ENCODE measurements at places on chromosomes 1 and 21.

- DNase-seq = no peak
Measured at GRCh38 chr21:40923407-40923806, 76.4 kb upstream of the DSCAM start.

DNA sequence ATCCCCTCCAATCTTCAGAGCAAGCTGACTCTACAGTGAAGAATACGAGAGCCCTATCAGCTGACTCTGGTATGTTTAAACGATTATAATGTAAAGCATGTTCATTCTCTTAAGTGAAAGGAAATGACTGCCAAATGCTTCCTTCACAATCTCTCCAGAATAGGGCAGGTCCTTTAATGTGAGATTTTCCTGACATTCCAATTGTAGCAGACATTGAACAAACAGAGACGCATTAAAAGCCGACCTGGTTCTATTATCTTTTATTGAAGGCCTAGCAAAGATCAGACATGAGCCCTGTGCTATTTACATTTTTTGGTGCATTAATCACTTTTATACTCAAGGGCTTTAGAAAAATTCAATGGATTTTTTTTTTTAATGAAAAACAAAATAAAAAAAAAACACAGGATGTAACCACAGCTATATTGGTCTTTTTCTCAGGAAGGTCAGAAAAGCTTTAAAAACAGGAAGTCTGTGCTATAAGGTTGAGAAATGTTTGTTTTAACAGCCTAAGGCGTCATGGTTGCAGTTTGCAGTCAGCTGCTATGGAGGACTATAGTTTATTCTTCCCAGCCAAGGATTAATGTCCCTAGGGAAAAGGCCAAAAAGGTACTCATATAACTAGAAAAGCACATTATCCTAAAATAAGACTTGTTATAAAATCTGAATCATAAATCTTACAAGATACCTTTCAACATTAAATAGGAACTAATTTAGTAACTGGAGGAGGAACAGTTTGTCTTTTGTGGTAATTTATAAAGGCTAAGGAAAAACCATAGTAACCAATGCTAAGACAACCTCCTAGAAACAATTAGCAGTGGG, 104.8 kb downstream of the RERE start:
- DNase-seq = peak; percentile 80

- DNase-seq = no peak
Measured at GRCh38 chr1:200139661-200140250, 112.2 kb downstream of the NR5A2 start.

GRCh38 chr1:53725238-53725689, 13.7 kb downstream of the GLIS1 start:
- no peak for DNase-seq

GRCh38 chr1:2190491-2190976, 4.0 kb downstream of the FAAP20 start:
- no peak for DNase-seq

DNA sequence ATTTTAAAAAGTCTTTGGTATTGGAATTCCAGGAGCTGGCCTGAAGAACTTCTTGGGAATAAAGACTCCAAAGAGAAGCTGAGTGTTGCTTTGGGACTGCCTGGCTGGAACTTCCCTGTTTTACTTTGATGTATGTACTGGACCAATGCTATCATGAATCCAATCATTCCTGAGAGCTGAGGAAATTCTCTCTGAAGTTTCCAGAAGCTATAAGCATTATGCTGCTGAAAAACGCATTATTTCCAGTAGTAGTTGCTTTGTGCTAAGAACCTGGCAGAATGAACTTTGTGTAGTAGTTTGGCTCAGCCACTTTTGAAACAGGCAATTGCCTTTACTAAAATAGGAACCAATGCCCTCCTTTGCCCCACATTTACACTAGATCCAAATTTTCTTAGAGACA, 260.7 kb downstream of the HLX start:
- DNase-seq = no peak

DNA sequence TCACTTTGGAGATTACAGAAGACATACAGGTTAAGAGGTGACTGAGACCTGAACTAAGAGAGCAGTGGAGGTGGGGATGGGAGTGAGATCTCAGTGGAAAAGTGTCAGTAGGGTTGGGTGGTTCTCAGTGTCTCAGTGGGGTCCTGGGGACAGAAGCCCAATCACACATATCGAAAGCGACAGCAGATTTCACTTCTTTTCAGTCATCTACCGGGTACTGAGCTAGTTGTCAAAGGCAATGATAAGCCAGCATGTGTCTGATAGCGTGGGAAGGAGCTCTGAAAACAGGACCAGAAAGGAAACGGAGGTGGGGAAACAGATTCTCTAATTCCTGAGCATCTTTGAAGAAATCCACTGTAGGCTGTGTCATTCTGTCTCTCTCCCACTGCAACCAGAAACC, 59.5 kb downstream of the RHOU start:
- DNase-seq = no peak

DNA sequence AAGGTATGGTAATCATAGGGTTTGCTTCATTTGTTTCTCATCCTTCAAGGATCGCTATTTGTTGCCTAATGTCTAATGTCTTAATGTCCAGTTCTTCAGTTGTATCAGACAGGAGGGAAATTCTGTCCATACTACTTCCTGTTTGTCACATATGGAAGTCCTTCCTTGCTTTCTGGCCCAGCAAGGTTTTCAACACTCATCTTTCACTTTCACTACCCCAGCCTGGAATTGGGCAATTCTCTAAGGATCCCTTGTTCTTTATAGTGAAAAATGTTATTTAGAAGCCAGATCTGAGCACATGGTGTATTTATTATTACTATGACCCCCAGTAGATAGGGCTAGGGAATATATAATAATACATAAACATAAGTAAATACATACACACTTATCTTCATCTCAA, 50.6 kb upstream of the SLC35A3 start:
- peak; percentile 19 for DNase-seq

- DNase-seq = no peak
Measured at GRCh38 chr1:203041351-203041932, 15.2 kb downstream of the PPFIA4 start.

DNA sequence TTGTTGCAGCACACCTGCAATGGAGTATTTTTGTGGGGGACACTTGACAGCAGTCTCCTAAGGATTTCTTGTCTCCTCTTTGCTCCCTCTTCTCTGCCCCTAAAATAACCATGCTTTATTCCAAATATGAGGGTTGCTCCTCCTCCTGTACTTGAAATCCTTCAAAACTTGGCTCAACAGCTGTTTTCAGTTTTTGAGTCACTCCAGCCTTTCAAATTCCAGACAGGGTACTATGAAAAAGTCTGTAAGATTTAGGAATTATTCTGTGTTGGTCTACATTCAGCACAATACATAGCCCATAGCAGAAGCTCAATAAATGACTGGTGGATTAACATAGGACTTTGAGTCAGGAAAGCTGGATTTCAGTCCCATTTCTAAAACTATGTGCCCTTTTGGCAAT, 5.5 kb downstream of the AP4B1 start:
- no peak for DNase-seq

- DNase-seq = peak; percentile 8
Measured at GRCh38 chr1:87394513-87394912, 65.8 kb downstream of the LMO4 start.

GRCh38 chr1:16375521-16376340, 8.7 kb downstream of the SZRD1 start:
- DNase-seq = no peak

GRCh38 chr1:78091215-78091813, 45.5 kb downstream of the GIPC2 start:
- no peak for DNase-seq

GRCh38 chr21:34560609-34561008, 48.6 kb upstream of the KCNE1 start:
- DNase-seq = no peak

DNA sequence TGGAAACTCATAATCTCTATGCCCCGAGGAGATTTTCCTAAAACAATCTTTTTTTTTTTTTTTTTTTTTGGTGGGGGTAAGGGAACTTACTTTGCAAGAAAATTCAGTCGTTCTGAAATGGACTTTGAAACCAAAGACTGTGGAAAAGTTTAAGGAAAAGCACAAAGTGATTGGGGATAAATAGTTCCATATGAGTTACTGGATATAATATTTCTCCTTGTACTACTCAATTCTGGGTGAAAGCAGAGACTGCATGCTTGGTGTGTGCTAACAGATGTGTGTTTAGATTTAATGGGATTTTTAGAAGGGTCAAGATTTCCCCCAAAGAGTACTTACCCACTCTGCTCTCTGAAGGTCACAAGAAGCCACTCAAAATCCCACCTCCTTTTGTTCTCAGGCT, 204.9 kb upstream of the USP24 start:
- DNase-seq = peak; percentile 60

DNA sequence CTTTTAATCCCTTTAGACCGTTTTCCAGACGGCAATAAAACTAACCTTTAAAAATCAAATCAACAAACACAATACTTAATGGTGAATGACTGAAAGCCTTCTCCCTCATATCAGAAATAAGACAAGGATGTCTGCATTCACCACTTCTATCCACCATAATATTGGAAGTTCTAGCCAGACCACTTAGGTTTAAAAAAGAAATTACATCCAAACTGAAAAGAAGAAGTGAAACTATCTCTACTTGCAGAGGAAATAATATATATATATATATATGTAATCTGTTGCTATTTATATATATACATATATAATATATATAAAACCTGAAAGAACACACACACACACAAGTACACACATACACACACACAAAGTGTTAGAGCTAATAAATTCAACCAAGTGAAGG, 100.4 kb downstream of the BRINP3 start:
- DNase-seq = no peak

DNA sequence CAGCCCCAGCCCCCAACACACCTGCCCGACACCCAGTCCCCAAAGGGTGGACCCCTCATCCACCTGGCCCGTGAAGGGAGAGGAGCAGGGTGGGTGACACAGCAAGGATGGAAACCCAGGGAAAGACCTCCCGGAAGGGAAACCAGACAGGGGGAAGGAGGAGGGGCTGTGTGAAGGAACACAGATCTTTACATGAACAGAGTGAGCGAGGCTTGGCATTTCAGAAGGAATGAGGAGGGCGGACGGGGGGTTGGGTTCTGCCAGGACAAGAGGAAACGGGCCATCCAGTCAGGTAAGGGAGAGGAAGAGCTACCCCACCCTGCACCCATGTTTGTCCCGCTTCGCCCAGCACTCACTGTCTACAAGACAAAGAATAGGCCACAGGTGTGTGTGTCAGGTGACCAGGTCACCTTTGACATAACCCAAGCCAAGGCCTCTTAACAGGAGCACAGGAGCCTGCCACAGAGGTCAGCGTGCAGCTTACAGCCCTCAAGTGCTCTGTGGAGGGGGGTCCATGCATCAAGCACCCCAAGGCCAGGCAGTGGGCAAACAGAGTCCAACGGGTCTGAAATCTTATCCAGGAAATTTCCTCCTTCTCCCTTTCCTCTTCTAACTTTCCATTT, 18.0 kb upstream of the PRDM15 start:
- no peak for DNase-seq

- no peak for DNase-seq
Measured at GRCh38 chr1:29785554-29785953, 549.2 kb downstream of the PTPRU start.

DNA sequence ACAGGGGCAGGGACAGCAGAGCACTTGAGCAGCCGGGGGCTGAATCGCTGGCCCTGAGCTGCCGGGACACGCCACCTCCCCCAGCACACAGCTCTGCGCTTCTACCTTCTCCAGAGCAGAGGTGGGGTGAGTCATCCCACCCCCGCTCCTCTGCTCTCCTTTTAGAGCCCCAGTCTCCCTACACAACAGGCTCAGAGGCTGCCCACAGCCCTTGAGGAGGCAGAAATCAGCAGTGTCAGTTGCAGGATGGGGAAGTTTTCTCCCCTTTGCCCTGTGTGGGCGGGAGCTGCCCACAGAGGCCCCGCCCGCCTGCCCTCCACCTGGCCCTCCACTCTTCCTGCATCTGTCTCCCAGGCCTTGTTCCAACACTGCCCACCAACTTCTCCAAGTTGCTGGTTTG, 94.6 kb downstream of the STUM start:
- no peak for DNase-seq

- no peak for DNase-seq
Measured at GRCh38 chr1:161162806-161163205, 3.4 kb upstream of the PPOX start.

GRCh38 chr1:53731043-53731600, 7.8 kb downstream of the GLIS1 start:
- DNase-seq = no peak

- no peak for DNase-seq
Measured at GRCh38 chr1:54227891-54228310, 27.9 kb downstream of the MRPL37 start.

DNA sequence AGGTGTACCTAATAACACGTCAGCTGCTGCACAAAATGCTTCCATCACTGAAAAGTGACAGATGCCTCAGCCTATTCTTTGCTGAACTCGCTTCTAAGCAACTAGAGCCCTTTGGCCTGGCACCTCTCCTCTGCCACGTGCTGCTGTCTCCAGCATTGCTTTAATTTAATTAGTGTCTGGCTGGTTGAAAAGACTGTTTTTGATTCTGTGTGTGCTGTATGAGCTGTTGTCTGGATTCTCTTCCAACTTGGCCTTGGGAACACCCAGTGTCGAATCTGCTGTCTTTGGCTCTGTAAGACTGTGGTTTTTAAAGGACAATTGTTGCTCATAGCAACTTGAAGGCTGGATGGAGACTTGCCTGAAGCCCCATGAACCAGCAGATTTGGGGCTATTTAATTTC, 109.5 kb downstream of the PSMG1 start:
- peak; percentile 41 for DNase-seq

DNA sequence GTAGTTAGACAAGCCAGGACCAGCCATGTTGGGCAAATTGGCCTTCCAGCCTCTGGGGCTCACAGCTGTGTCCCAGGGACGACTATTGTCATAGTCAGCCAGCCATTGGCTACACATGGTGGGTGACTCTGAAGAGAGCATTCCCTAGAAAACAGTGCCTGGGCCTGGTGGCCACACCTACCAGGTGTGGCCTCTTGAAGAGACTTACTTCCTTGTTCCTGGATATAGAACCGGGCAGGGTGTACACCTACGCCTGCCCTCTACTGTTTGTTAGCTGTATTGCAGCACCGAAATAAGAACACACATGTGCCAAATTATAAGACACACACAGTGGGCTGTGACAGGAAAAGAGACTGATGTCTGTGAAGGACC, 134.6 kb upstream of the ARHGEF16 start:
- DNase-seq = no peak

- DNase-seq = no peak
Measured at GRCh38 chr1:20978413-20978812, 191.3 kb upstream of the HP1BP3 start.

GRCh38 chr21:42570362-42570761, 56.7 kb downstream of the SLC37A1 start:
- DNase-seq = no peak

DNA sequence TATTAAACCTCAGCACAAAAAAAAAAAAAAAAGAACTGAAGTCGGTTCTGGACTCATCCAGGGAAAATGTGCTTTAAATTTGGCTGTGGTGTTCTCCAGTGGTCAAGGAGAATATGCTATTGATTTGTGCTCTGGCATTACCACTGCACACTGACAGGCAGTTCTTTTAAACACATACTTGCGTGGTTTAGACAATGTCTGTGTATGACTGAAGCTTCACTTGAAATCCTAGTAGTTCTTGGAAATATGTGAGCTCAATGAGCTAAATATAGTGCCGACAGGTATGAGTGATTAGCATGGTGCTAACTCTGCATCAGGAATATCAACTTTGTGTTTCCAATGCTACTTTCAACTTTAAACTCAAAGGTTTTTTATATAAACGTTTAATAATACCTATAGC, 415.6 kb downstream of the SMYD3 start:
- no peak for DNase-seq

Measured in skin of body (tissue), 3 donors.